Stimulated activated CD8-positive, alpha-beta memory T cell treated with anti-CD3 and anti-CD28 coated beads, Interleukin-15, amount 100 ng/mL, for 24 hours (primary cell): ENCODE measurements at places on chromosomes 2 and 18.

- no peak for DNase-seq
Observed at GRCh38 chr2:2898744-2899143, 478.9 kb downstream of the EIPR1 start.

- DNase-seq = no peak
Observed at GRCh38 chr2:107556038-107556627, 270.6 kb upstream of the RGPD4 start.

DNA sequence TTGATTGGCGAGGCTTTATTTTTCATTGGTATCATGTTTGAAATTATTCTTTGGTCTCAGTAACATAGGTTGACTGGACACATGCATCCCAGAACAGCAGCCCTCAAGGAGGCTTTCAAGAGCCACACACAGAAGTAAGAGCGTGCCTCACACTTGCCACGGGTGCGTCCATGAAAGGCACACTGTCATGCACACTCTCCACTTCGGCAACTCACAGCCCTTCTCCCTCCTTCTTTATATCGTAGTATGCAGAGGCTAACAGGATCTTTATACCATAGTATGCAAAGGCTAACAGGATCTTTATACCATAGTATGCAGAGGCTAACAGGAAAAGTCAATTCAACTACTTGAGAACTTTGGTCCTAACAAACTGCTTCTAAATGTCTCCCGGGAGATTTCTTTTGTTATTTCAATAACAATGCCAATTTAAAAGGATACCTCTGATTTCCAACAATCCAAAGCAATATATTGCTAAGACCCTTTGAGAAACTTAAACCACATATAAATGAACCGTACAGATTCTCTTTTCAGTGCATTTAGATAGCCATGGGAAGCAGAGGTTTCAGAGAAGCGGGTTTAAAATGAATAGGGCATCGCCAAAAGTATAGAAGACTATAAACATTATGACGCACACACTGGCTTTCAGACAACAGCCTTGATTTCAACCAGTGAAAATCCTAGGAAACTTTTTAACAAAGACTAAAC is 26.5 kb upstream of the ZNF516 start:
- DNase-seq = no peak

DNA sequence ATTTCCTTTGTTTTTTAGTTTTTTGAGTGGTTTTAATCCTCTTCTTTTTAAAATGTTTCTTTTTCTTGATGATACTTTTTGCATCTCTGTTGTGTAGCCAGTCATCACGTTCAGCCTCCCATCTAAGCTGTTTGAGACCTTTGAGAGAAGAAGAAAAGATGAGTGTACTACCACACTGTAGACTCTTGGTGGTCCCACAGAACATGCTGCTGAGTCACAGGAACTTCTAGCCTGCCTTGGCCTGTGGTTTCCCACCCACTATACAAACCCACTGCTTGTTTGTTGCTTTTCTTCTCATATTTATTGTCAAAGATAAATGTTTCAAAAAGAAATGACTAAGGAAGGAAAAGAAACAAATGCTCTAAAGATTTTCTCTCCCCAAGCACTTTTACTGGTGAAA is 5.5 kb downstream of the CEBPZOS start:
- no peak for DNase-seq
